Activated naive CD4-positive, alpha-beta T cell treated with Interleukin-2 at 50 U/mL for 16 hours (primary cell): ENCODE measurements at places on chromosomes 5 and 9.

DNA sequence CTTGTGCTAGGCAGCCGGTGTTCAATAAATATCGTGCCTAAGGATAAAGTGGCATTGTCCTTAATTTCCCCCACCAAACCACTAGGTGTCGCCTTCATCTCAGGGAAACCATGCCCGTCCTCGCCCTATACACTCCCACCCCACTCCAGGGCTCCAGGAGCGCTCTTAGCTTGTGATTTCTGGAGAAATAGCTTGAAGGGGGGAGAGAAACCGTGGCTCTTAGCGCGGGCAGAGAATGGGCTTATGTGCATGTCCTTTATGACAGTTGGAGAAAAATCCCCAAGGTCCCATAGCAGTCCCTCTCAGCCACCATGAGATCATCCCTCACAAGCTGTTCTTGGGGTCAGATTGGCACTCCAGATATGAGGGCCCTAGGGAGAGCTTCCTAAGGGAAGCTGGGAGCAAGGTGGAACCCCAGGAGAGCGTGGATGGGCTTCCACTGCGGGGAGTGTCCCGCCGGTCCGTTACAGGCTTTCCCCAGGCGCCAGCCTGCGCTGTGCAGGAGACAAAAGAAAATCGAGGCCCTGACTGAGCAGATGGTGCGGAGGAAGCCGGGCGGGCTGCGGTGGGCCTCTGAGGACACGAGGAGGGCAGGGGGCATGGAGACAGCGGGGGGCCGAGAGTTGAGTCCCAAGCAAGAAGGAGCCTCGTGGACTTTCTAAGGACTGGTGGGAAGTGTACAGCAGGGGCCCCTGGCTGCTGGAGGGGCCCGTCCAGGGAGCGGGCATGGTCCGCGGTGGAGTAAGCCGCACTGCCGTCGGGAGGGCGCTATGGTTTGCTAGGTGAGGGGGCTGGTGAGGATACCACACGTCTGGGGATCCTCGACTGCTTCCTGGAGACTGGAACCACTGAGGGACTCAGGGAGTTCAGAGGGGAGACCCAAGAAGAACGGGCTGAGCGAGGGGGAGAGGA, 750 bp upstream of the NPR2 start:
- DNase-seq: peak; percentile 53

DNA sequence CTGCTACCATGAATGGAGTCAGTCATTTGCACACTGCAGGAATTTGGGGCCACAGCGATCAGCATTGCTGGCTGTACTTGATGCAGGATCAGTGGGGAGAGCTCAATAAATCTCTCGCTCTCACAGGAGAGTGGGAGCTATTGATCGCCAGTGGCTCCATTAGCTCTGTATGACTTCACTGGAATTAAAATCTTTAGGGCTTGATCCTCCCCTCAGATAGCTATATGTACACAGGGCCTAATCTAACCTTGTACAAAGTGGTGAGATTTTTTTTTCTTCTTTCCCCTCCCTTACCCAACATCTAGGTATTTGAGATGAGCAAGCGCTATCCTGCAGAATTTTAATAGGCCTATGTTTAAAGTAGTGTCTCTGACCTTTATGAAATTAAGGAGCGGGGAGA, 84.9 kb downstream of the IZUMO3 start:
- no peak for DNase-seq

DNA sequence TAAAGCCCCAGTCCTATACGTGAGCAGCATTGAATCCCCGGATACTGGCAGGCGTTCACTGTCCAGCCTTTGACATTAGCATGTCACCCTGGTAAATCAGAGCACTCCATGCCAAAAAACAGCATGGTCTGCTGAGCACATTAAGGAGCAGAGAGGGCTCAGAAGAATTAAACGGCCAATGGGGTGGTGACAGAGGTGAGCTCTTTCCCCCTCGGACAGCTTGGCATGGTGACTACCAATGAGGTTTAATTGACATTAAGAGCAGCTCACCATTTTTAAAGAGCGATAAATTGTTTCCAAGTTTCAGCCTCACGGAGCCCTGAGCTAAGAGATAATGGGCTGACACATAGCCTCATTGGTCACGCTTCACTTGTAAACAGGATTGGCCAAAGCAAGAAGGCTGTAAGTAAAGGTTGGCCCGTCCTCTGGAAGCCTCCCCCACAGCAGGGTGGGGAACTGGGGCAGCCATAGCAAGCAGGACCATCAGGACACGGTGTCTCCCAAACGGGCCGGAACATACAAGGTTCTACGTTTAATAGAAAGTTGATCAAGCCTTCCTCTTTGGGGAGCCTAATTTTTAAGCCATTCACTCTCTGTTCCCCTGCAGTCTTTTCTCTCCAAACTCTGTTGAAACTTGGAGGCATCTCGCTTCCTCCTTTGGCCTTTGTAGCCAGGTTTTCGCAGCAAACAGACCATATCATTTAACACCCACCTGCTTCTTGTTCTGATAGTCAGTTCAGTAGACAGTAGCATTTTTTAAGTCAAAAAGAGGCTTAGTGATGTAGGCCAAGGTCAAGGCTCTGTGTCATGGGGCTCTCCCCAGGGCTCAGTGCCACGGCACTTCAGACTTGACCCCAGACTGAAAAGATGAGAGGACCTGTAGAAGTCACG, 25.9 kb downstream of the QRFP start:
- DNase-seq: no peak

- no peak for DNase-seq
These were observed 79.3 kb upstream of the ATP10B start for GRCh38 chr5:160931283-160931682.

DNA sequence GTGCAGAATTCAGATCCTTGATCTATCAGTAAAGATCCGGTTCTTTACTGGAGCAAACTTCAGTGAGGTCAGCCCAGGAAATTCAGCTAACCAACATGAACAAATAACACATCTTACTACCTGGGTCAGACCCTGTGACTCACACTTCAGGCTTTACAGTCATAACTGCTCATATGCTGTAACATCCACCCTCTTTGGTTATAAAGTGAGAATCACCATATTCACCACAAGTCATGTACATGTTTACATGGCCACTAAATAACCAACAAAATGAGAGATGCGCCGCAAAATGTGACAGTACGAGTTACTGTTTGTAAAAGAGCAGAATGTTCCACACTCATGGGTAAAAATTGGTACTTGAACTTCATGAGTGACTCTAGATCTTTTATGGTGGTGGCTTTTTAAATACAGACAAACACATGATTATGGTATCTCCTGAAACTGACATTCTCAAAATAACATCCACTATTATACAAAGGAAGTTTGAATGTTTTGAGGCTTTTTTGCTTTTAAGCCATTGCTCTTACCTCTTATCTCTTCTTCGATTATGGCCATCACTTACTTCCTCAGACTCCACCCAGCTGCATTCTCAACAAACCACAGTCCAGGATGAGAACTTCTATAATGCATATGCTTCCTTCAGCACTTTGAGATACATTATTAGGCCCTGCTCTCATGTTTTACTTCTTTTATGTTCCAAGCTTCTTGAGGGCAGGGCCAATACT, 516.6 kb downstream of the RAB3C start:
- DNase-seq: peak; percentile 38

GRCh38 chr9:122425087-122425486, 52.6 kb downstream of the OR1J1 start:
- DNase-seq: no peak

- DNase-seq: no peak
These were observed 29.5 kb downstream of the TSC1 start for GRCh38 chr9:132914924-132915323.

- no peak for DNase-seq
These were observed 56.3 kb upstream of the DIRAS2 start for GRCh38 chr9:90698871-90699440.

GRCh38 chr5:55836191-55836590, 15.0 kb upstream of the IL31RA start:
- DNase-seq: no peak

- no peak for DNase-seq
These were observed 71.4 kb downstream of the GABBR2 start for GRCh38 chr9:98637381-98637780.

GRCh38 chr5:172110921-172111851, 76.8 kb downstream of the STK10 start:
- DNase-seq: peak; percentile 88

- no peak for DNase-seq
These were observed 70.3 kb downstream of the ENC1 start for GRCh38 chr5:74570250-74570649.

DNA sequence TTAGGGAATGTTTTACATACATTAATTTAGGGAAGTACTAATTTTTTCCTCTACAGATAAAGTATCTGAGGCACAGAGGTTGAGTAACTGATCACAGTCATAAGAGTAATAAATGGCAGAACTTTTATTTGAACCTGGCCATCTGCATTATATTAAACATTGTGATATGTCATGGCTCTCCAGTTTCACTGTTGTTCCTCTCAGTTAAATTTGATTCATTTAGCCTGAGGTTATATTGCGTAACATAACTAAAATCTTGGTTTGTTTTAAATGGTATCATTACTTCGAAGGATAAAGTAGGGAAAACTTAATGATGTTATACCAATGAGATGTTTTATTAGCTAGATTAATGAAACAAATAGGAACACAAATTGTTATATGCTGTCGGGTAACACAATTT, 284.4 kb downstream of the KDM4C start:
- no peak for DNase-seq

DNA sequence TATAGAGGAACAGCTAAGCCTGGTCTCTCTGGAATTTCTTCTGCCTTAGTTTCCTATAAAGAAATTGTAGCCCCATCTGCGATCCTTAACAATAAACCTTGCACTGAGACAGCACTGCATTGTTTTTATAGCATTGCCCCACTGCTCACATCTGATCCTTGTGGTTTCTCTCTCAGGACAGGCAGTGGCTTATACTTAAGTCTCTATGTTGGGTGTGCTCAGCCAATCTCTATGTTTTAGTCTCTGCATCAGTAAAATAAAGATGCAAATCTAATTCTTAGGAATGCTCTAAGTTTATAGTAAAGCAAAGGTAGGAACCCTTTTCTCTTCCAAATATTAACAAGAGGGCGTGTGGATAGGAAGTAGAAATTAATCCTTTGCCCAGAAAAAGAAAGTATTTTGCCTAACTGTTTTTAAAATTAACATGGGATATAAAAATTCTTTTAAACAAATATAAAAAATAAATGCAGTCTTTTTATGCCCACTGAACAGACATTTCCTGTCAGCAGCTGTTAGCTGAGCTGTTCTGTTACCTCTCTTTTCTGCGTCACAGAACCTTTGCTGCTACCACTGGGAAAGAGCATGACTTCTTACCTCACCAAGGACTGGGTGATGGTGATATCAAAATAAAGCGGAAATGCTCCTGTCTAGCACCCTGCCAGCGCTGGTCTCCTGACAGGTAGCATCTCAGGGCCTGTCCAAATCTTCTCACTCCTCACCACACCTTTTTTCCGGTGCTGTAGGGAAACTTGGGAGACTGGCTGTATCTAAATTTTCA, 29.5 kb downstream of the MRPS27 start:
- no peak for DNase-seq

GRCh38 chr5:54207566-54207965, 102.8 kb downstream of the ARL15 start:
- no peak for DNase-seq

DNA sequence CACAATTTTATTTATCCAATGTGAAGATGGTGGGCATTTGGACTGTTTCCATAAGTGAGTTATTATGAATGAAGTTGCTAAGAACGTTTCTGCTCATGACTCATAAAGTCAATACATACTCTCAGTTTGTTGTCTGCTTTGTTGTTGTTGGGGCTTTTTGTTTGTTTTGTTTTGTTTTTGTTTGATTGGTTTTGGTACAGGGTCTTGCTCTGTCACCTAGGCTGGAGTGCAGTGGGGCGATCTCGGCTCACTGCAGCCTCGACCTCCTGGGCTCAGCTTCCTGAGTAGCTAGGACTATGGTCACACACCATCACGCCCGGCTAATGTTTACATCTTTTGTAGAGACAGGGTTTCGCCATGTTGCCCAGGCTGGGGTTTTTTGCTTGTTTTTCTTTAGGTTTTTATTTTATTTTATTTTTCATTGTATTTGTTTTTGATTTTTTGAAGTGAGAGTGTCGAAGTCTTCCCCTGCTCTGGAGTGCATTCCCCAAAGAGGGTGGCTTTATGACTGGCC, 18.0 kb downstream of the TRIM7 start:
- no peak for DNase-seq

GRCh38 chr9:105054491-105054890, 126.5 kb upstream of the ABCA1 start:
- DNase-seq: no peak

GRCh38 chr9:108001237-108001636, 511.7 kb upstream of the KLF4 start:
- no peak for DNase-seq

GRCh38 chr9:7973123-7973522, 173.5 kb upstream of the DMAC1 start:
- no peak for DNase-seq

- DNase-seq: no peak
These were observed 59.0 kb downstream of the KCNIP1 start for GRCh38 chr5:170562875-170563228.

DNA sequence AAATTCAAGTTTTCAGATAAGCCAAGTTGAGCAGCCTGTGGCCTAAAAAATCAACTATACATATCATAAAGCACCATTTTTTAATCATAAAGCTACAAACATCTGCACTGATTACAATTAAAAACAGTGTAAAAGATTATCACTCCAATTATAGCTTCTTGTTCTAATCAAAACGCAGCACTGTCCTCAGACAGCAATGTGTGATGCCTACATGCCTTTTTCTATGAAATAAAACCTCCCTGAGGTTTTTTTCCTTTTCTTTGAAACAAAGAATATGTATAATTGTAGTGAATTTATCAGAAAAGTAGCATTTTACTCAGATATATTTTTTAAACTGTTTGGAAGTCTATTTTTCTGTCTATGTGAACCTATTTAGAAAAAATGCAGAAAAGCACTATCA, 366.1 kb upstream of the CCNH start:
- no peak for DNase-seq

DNA sequence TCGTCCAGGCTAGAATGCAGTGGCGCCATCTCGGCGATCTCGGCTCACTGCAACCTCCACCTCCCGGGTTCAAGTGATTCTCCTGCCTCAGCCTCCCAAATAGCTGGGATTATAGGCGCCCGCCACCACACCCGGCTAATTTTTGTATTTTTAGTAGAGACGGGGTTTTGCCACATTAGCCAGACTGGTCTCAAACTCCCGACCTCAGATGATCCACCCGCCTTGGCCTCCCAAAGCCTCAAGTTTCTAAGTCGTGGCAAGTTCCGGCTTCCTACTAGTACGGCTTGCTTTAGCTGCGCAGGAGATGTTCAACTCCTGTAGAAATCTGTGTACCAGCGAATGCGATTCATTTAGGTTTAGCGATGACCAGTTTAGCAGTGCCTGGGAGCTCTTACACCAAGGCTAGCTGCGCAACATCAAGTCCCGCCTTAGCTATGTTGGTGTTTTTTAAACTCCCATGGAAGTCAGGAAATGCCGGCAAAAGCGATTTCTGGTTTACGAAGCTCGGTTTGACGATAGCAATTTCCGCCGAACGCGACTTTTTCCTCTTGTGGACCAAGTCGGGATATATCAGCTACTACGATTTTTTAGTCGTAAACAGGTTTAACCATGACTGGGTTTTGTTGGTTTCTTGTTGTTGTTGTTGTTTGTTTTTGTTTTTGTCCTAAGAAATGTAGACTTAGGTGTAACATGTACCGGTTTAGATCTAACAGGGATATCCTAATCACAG, 46.4 kb downstream of the ANXA2R start:
- DNase-seq: peak; percentile 54

- DNase-seq: no peak
These were observed at the start of gene PCDHGA3 for GRCh38 chr5:141343242-141343952. Gene PCDHGA3, plus strand, starts transcription at chr5:141343829. Its CDS starts 205 bp downstream, at chr5:141344034.
